ENCODE measurements at places on chromosomes 11 and 22. TPM values are rescaled to one million over a fixed set of nuclear protein-coding genes. Genes with fewer than 3 reads are reported as not detected.

The WBP2NL gene
- not detected for total RNA-seq

The OTOG gene
- not detected for total RNA-seq

The ART1 gene
- total RNA-seq, result not detected

The MRGPRX4 gene
- not detected for total RNA-seq

The POU2AF2 gene
- total RNA-seq, result not detected

GRCh38 chr22:27331526-27332281 lies 469.9 kb downstream of the MN1 start:
- no peaks in the 10 kb centered on the region for H3K27me3 ChIP-seq
- no peak overlapping the region for H3K4me3 ChIP-seq
- no peak for DNase-seq

DNA sequence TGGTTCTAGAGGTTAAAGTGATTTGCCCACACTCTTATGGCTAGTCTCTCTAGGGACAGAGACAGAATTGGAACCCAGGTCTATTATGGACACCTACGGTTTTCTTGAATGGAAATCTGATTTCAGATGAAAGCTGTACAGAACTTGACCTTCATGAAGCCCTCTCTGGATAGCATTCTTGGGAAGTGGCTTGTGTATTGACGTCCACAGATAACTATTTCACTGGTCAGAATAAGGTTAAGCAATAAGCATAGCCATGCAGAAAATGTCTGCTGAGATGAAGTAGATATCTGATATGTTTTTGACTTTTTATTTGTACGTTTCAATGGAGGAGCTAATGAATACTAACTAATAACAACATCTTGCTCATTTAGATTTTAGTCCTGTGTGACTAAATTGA lies 1.1 kb downstream of the TLCD5 start:
- peaks cover 38% of the 10 kb centered on the region for H3K4me1 ChIP-seq
- peak overlapping the region; percentile 83 for H3K27ac ChIP-seq
- H3K27me3 ChIP-seq, result no peaks in the 10 kb centered on the region
- peaks cover 9% of the 10 kb centered on the region for H3K36me3 ChIP-seq
- H3K4me3 ChIP-seq, result peak overlapping the region; percentile 70

DNA sequence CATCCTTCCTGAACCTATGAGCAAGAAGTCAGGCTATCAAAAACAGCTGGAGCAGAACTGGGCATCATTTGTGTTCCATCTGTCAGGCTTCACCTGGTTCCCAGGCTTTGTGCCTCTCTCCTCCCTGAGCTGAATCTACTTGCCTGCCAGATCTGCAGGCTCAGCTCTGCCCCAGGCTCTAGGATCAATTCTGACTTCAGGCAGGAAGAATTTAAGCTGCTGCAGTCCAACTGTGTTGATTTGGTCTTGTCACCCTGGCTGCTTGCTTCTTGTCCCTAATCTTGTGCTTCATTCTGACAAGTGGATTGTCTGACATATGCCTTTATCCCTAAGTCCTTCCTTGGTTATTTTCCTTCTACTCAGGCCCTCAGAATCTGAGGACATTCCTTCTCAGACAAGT lies 31.6 kb upstream of the CADM1 start:
- H3K27me3 ChIP-seq, result peaks cover 8% of the 10 kb centered on the region
- H3K27ac ChIP-seq, result no peak overlapping the region
- H3K4me3 ChIP-seq, result no peak overlapping the region

- peaks cover 4% of the 10 kb centered on the region for H3K27me3 ChIP-seq
- no peak overlapping the region for H3K27ac ChIP-seq
- DNase-seq, result no peak
- H3K4me1 ChIP-seq, result no peaks in the 10 kb centered on the region
- no peaks in the 10 kb centered on the region for H3K36me3 ChIP-seq
- H3K4me3 ChIP-seq, result no peak overlapping the region
These were observed 8.4 kb upstream of the ARHGAP20 start for GRCh38 chr11:110720431-110721275.

GRCh38 chr11:74169738-74170458 lies 904 bp downstream of the C2CD3 start:
- H3K4me3 ChIP-seq, result peak overlapping the region; percentile 82
- peaks cover 16% of the 10 kb centered on the region for H3K4me1 ChIP-seq
- H3K36me3 ChIP-seq, result peaks cover 20% of the 10 kb centered on the region
- DNase-seq, result no peak

DNA sequence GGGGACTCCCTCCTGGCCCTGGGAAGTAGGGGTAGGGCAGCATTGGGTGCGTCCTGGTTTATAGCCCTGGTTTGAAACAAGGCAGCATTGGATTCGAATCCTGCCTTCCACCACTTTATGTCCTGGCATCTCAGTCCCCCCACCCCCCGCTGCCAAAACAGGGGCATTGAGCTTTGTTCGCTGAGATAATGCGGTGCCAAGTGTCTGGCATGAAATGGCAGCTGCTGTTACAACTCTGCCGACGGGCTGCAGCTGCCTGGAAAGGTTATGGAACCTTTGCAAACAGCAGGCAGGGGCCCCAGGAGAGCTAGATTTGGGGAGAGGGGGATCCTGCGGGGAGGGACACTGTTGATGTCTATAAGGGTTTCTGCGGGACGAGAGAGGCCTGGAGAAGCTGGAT lies 1.9 kb downstream of the TST start:
- H3K4me3 ChIP-seq, result no peak overlapping the region
- no peaks in the 10 kb centered on the region for H3K36me3 ChIP-seq
- H3K4me1 ChIP-seq, result peaks cover 11% of the 10 kb centered on the region

DNA sequence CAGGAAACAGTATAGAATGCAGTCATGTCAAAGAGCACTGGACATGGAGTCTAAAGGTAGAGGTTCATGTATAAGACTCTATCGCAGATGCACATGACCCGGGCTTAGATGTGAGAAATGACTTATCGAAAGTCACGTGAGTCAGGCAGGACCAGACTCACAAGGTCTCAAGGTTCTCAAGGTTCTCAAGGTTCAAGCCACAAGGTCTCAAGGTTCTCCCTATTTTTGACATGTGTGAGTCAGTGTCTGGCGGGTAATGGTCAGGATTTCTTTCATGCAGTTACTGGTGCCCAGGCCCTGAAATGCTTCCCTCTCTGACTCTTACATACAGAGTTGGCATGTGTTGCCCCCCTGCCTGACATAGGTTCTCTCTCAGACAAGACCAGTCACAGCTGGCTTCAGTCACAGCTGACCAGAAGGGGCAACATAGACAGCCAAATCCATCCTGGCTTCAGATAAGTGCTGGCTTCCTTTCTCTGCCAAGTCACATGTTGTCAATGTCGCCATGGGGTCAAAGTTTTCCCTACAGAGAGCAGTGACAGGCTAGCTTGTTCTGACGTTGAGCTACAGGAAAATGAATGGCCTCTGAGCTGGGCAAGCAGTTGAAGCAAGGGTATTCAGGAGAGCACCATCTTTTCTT lies 10.1 kb downstream of the CSRP3 start:
- no peaks in the 10 kb centered on the region for H3K4me1 ChIP-seq
- no peaks in the 10 kb centered on the region for H3K27me3 ChIP-seq
- DNase-seq, result no peak
- H3K4me3 ChIP-seq, result no peak overlapping the region
- H3K27ac ChIP-seq, result no peak overlapping the region

DNA sequence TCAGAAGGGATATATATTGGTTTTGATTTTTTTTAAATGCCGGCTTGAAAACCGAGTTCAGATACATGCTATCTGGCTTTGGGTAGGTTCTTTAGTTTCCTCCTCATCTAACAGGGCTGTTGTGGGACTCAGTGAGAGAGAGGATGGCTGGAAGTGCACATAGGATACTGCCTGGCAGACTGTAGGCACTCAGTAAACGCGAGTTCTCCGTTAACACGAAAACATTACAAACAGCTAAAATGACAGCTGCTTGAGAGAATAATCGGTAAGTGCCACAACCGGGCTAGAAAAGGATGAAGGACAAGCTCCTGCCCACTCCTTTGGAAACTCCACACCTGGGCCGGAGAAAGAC lies 369 bp downstream of the XRRA1 start:
- H3K27ac ChIP-seq, result peak overlapping the region; percentile 97
- H3K36me3 ChIP-seq, result peaks cover 7% of the 10 kb centered on the region
- no peaks in the 10 kb centered on the region for H3K27me3 ChIP-seq
- peak overlapping the region; percentile 98 for H3K4me3 ChIP-seq
- DNase-seq, result no peak

- no peak overlapping the region for H3K4me3 ChIP-seq
- H3K27ac ChIP-seq, result no peak overlapping the region
- peaks cover 19% of the 10 kb centered on the region for H3K4me1 ChIP-seq
- H3K36me3 ChIP-seq, result no peaks in the 10 kb centered on the region
- peaks cover 49% of the 10 kb centered on the region for H3K27me3 ChIP-seq
- DNase-seq, result no peak
These were observed 39.7 kb downstream of the ADAMTS8 start for GRCh38 chr11:130388607-130389205.

DNA sequence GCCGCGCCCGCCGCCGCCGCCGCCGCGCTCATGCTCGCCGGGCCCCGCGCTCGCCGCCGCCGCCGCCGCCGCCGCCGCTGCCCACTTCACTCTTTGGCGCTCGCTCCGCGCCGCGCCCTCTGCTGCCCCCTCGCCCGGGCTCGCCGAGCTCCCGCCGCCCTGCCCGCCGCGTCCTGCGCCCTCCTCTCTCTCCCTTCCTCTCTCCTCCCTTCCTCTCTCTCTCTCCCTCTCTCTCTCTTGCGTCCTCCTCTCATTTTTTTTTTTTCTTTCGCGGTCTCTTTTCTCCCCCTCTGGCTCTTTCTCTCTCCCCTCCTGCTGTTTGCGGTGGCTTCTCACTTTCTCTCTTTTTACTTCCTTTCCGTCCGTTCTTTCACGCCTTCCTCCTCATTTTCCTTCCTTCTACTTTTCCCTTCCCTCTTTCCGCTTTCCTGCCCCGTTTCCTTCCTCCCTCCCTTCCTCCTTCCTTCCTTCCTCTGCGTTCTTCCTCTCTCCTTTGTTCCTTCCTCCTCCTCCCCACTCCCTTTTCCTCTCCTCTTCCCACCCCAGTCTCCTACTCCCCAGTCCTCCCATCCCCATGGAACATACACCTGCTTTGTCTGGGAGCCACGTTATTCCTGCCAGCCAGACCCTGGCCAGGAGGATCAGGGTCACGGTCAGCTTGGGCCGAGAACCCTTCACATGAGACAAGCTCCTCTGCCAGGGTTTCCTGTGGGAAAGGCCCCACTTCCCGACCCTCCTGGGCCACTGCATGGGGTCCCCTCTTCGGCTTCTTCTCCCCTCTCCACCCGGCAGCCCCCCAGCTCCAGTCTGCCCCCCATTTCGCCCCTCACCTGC lies 19.3 kb upstream of the SHISAL1 start:
- H3K27me3 ChIP-seq, result peaks cover 22% of the 10 kb centered on the region
- H3K4me3 ChIP-seq, result no peak overlapping the region
- no peak overlapping the region for H3K27ac ChIP-seq
- DNase-seq, result no peak
- peaks cover 6% of the 10 kb centered on the region for H3K4me1 ChIP-seq

DNA sequence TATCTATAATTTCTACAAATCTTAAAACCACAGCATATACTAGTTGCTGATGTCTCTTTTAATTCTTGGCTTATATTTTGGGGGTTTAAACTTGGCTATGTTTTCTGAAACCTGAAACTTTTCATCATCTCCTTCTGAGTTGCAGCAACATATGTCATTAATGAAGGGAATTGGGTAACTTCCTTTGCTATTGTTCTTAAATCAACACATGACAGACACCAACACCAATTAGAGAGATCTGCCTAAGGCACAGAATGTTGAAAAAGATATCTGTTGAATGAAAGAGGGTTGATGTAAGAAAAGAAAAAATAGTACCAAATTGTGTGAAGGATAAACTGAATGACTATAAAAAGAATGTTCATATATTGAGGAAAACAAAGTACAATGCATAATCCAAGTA lies 10.3 kb upstream of the GAS2 start:
- no peaks in the 10 kb centered on the region for H3K27me3 ChIP-seq
- no peaks in the 10 kb centered on the region for H3K4me1 ChIP-seq
- H3K36me3 ChIP-seq, result no peaks in the 10 kb centered on the region
- no peak overlapping the region for H3K27ac ChIP-seq

DNA sequence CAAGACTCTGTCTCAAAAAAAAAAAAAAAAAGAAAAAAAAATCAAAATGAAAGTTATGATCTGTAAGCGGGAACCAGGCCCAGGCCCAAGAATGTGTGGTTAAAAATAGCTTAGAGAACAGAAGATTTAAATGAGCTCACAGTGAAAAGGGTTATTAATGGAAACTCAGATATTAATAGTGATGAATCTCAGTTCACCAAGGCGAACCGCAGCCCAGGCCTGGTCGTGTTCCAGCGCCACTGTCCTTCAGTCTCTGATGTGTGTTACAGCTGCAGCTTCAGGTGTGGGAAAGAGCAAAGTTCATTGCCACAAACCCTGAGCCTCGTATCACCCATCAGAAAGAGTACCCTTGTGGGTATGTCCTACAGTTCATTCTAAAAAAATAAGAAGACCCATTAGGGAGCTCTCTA lies 107.1 kb downstream of the GAB2 start:
- peaks cover 8% of the 10 kb centered on the region for H3K4me1 ChIP-seq
- no peaks in the 10 kb centered on the region for H3K36me3 ChIP-seq
- no peaks in the 10 kb centered on the region for H3K27me3 ChIP-seq
- no peak overlapping the region for H3K27ac ChIP-seq
- DNase-seq, result peak; percentile 37

GRCh38 chr22:50175921-50176849 lies 5.7 kb downstream of the PANX2 start:
- no peaks in the 10 kb centered on the region for H3K36me3 ChIP-seq
- H3K4me1 ChIP-seq, result no peaks in the 10 kb centered on the region
- no peak for DNase-seq
- H3K27me3 ChIP-seq, result no peaks in the 10 kb centered on the region
- H3K4me3 ChIP-seq, result no peak overlapping the region
- no peak overlapping the region for H3K27ac ChIP-seq

DNA sequence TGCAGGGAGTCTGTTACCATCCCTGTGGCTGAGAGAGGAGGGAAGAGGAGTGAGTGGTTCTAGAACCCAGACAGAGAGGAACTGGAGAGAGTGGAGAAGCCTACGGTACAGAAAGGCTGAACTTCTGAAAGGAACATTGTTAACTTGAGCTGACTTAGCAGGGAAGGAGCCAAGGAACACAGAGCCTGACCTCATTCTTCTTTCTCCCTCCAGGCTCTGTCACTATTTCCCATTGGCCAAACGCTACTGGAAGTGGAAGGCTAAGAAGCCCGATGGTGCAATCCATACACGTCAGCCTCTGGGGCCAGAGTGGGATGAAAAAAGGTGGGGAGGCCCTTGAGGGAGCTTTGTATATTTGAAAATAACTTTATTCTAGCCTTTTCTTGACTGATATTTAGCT lies 16.5 kb upstream of the WT1 start:
- H3K36me3 ChIP-seq, result no peaks in the 10 kb centered on the region
- H3K27me3 ChIP-seq, result peaks cover 13% of the 10 kb centered on the region
- DNase-seq, result no peak
- no peak overlapping the region for H3K4me3 ChIP-seq
- no peak overlapping the region for H3K27ac ChIP-seq

DNA sequence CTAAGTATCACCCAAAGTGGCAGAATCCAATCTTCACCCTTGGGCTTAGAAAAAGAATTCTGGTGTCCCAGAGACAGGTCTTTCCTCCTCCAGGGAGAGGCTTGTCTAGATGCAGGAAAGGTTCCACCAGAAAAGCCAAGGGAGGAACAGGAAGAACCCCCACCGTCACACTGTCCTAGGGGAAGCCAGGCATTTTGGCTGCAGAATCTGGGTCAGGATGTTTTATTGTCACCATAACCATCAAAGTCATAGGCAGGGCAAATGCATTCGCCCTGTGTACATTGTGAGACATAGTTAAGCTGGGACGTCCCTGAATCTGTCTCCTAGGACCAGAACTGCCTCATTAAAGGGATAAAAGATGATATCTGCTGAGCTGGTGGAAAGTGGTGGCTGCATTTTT lies 590.5 kb downstream of the OPCML start:
- H3K27me3 ChIP-seq, result no peaks in the 10 kb centered on the region
- H3K27ac ChIP-seq, result no peak overlapping the region
- no peak for DNase-seq

All from astrocyte (in vitro differentiated cells and primary cell).